ENCODE measurements at places on chromosomes 2 and 18.
A peak's percentile ranks its signal among the peaks of the same experiment; 100 is the strongest.

GRCh38 chr2:234146087-234146826 lies 95.8 kb downstream of the SPP2 start:
- peak; percentile 39 for DNase-seq

DNA sequence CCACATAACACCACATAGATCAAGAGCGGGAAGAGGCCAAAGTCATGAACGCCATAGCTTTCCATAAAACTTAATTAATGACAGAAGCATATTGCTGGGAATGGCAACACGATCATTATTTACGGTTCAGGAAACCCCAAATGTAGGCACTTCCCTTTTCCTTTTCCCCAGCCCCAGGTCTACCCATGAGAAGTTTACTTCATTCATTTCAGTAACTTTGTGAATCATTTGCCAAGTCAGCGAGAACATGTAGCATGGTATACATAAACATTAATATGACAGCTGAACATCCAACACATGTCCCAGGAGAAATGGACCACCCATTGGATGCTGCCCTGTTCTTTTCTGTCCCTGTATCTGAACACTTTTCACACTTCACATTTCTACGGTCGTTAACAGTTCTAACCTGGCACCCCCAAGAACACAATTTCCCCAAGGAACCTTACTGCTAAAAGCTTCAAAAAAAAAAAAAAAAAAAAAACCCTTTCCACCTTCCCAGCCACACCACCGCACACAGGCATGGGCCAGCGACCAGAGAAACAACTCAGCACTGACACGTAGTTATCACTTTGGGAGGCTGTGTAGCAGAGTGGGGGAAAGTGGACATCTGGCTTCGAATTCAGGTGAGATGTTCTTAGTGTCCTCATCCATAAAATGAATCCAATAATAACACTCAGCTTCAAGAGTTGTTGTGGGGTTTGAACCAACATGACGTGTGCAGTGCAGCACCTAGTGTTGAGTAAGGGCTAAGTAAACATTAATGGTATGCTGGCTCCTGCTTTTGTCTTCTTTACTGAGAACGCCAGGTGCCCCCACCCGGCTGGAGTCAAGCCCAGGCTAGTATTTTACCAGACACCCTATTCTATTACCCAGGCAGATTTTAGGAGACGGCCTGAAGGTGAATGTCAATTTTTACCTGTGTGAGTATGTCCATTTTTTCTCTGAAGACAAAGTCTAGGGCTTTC lies 371.5 kb downstream of the LNPK start:
- DNase-seq = peak; percentile 93

DNA sequence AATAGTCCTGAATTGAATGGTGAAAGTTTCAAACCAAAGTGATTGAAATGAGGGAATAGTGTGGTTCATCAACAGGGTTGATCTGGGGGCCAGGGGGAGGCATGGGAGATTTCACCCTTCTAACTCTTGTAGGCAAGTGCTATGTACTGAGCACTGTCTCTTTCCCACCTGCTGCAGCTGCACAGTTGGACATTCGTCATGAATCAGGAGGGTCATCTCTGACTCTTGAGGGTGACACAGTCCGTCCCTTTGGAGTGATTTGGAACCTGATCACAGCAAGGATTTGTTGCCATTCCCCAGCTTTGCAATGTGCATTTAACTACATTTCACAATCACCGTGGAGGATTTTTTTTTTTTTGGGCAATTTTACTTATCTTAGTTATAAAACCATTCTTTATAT lies 224.6 kb downstream of the PHLPP1 start:
- DNase-seq = no peak

GRCh38 chr18:50009773-50010335 lies 185.1 kb downstream of the MYO5B start:
- DNase-seq = peak; percentile 40

DNA sequence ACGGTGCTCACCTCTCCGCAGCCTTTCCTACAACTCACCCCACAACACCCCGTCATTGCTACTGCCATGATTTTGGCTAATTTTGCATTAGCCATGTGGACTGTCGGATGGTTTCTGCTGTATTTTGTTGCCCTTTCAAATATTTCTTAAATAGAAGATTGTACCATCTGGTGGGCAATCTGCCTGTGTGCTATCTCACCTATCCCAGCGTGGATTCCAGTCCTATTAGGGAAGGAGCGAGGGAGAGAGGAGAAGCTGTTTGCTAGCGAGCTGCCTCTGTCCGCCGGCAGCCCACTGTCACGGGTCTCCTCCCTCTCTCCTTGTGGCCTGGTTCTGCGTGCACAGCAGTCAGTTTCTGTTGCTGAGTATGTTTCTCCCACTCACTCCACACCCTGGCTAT lies 336.2 kb downstream of the TXNL1 start:
- DNase-seq = no peak

Measured in DMS153 (cell line).